ENCODE measurements at places on chromosomes 12 and 14.
A peak's percentile ranks its signal among the peaks of the same experiment; 100 is the strongest.

GRCh38 chr12:123363740-123364531 is 711 bp downstream of the SBNO1 start:
- DNase-seq: peak; percentile 54

- DNase-seq: no peak
These were observed 1.2 kb upstream of the NEMP1 start for GRCh38 chr12:57079821-57080220.

DNA sequence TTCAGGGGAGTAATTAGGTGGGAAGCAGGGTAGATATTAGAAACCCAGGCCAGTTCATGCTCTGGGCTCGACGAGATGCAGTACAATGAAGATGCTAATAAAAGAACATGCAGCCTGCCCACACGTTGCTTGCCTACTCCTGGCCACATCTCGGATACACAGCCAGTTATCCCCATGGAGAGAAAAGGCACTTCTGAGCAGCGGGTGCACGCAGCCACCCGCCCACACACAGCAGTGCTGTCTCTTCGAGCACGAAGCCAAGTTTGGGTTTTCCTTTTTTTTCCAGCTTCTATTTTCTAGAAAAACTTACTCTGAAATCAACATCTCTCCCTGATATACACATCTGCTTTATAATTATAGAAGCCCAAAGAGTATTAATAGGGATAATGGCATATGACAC is 85.7 kb downstream of the CIT start:
- DNase-seq: no peak

- no peak for DNase-seq
These were observed 44.6 kb upstream of the KITLG start for GRCh38 chr12:88624911-88625310.

DNA sequence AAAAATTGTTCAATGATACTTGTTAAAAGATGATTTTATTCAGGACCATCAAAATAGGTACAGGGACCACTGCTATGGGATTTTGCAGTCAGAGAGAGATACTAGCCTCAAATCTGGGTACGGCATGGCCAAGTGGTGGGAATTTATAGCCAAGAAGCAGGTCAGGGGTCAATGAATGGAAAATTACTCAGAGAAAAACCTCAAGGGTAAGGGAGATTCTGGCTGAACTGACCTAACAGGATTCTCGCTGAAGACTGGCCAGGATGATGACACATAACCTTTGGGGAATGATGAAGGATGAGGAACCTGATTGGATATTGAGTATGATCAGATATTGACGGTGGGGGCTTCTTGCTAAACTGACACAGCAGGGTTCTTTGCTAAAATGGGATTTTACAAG is 32.7 kb downstream of the DEPDC4 start:
- DNase-seq: no peak

GRCh38 chr12:87822923-87823322 is 206.3 kb downstream of the C12orf50 start:
- no peak for DNase-seq

DNA sequence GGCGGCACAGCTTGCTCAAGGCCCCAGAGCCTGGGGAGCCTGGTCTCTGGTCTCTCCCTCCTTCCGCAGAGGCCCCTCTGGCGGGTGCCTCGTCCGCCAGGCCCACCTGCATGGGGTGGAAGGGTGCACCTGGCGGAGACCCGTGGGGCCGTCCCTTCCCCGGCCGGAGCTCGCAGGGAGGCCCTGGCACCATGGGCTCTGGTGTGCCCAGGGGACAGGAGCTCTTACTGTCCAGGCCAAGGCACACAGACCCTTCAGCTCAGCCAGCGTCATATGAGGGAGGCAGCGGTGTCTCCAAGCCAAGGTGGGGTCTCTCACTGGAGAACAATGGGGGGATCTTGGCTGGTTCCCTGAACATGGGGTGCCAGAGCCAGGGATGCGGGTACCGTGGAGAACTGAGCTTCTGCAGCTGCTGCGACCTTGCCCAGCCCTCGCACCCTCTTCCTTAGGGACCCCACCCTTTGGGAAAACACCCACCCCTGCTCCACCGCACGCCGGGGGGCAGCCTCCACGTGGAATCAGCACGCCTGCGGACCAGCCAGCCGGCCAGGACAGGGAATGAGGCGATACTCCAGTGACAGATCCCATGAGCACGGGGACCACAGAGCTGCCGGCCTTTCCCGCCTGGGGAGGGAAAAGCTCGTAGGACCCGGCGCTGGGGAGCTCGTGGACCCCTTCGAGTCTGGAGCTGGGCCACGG is 25.7 kb upstream of the GALNT9 start:
- DNase-seq: no peak

DNA sequence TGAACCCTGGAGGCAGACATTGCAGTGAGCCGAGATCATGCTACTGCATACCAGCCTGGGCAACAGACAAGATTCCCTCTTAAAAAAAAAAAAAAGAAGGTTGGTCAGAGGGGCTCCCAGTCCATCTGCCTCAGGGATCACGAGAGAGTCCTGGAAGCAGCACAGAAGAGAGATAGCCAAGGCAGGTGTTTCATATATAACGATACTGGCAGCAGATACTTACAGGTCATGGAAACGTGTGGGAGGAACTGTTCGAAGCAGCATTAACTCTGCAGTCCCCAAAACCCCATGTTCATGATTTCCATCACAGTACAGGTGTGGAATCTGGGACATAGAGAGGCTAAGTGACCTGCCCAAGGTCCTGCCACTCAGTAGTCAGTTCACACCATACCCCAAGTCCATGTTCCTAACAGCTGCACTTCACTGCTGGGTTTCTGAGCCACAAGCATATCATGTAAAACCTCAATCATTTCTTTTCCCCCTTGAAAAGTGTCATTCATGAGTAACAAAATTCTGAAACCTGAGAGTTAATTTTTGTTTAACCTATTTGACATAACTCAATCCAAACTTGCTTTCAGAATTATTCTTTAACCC is 16.7 kb downstream of the CDK2AP1 start:
- DNase-seq: no peak

DNA sequence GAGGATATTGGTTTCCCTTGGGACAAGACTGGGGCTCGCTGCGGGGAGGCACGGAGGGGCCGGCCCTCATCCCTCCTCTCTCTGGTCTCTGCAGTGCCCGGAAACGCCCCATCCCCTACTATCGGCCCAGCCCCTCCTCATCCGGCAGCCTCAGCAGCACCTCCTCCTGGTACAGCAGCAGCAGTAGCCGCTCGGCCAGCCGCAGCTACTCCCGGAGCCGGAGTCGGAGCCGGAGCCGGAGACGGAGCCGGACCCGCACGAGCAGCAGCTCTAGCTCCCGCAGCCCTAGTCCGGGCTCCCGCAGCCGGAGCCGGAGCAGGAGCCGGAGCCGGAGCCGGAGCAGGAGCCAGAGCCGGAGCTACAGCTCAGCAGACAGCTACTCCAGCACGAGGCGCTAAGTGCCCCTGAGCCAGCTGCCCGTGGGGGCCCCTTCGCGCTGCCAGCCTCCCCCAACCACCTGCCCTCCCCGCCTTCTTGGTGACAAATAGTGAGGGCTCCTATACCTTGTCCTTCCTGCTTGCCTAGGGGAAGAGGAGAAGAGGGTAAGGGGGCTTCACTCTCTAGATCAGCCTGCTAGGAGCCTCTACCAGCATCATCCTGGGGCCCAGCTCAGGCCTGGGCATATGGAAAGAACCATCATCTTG is 22.2 kb upstream of the HSPB8 start:
- no peak for DNase-seq

GRCh38 chr12:91687052-91688017 is 458.3 kb downstream of the BTG1 start:
- no peak for DNase-seq

GRCh38 chr14:72523424-72524294 is 370.2 kb downstream of the DPF3 start:
- no peak for DNase-seq

- DNase-seq: no peak
These were observed 1.3 kb downstream of the TAS2R30 start for GRCh38 chr12:11133162-11133561.

GRCh38 chr14:100448376-100448775 is 125.2 kb downstream of the SLC25A47 start:
- no peak for DNase-seq

DNA sequence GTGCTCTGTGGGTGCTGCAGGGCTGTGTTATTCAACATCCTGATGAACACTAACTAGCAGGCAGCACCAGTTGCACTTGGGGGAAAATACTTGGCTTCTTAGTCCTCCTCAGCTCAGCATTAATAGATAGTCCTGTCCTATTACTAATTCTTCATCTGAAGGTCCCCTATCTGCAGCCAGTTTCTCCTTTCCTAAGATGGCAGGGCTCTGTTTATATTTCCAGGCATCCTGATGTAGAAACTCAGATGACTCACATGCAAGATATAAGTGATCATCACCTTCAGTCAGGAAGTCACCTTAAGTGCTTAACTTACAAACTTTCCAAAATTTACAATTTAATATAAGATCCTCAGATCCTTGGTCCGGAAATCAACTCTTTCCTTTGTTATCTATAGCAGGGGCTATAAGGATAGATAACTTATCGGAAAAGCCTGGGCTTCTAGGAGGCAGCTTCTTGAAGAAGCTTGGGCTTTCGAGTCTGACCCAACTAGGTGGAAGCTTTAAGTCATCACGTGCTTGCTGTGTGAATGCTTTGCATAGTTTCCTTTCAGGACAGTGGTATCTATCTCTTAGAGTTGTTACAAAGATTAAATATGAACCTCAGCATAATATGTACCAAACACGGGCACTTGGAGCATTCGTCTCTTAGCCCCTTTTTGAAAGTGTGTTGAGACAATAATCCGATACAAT is 181.0 kb upstream of the GRIP1 start:
- no peak for DNase-seq

GRCh38 chr14:52073251-52073650 is 4.4 kb upstream of the NID2 start:
- DNase-seq: no peak

- no peak for DNase-seq
These were observed 99.9 kb upstream of the MYF6 start for GRCh38 chr12:80607361-80608135.

DNA sequence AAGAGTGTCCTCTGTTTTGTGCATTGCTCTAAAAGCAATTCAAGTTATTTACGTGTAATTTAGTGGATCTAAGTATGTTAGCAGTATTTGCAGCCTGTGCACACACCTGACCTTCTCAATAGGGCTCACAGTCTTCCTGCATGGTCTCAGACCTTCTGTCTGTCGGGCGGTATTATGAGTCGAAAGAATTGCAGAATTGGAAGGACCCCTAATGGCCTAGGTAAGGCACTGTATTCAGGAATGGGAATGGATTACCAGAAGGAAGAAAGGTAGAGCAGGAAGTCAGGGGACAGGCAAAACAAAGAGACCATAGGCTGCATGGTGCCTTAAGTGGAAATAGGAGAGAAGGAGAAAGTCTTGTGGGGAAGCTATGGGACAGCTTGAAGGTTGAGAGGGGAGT is 341.6 kb downstream of the VRK1 start:
- DNase-seq: no peak

- DNase-seq: no peak
These were observed 27.6 kb downstream of the LRCOL1 start for GRCh38 chr12:132582582-132583410.

GRCh38 chr14:70842851-70843462 is 33.6 kb upstream of the MAP3K9 start:
- no peak for DNase-seq

- no peak for DNase-seq
These were observed 21.9 kb downstream of the CLMN start for GRCh38 chr14:95297832-95298231.

- no peak for DNase-seq
These were observed 511.4 kb downstream of the PCNX1 start for GRCh38 chr14:71418532-71419245.

DNA sequence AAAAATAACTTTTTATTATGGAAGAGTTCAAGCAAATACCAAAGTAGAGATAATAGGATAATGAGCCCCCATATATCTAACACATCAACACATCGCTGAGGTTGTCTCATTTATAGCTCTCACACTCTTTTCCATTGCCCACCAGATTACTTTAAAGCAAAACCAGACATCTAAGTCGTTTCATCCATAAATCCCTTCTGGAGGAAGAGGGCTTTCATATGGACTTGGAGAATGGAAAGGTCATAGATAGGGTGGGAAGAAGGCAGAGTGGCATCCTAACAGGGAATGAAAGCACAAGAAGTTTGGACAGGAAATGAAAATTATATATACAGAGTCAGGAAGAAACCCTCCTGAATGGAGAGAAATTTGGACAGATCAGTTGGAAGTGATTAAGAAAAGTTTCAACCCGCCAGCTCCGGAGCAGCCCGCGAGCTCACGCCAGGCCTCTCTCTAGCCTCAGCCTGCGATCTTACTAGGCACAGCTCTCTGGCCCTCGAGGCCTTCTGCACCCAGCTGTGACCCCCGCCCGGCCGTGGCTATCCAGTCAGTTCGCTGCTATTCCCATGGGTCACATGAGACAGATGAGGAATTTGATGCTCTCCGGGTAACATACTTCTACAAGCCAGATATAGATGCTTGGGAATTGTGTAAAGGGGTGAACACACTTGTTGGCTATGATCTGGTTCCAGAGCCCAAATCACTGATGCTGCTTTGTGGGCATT is 48.4 kb upstream of the NID2 start:
- no peak for DNase-seq

DNA sequence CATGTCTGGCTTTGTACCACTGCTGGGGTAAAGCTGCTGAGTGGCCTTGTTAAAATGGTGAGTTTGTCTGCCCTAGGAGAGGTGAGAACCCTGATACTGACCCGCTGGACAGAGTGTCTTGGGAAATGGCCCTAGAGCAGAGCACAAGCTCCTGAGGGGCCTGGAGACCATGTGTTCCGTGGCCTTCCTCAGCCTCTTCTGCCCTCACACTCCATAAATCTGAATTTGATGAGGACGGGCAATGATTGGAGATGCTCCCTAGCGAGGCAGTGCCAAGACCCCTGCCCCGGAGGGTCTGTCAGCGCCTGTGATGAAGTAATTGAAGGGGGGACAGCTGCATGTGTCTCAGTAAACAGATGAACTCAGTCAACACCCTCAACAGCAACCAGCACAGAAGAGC is 54.1 kb downstream of the KCNA5 start:
- DNase-seq: no peak

DNA sequence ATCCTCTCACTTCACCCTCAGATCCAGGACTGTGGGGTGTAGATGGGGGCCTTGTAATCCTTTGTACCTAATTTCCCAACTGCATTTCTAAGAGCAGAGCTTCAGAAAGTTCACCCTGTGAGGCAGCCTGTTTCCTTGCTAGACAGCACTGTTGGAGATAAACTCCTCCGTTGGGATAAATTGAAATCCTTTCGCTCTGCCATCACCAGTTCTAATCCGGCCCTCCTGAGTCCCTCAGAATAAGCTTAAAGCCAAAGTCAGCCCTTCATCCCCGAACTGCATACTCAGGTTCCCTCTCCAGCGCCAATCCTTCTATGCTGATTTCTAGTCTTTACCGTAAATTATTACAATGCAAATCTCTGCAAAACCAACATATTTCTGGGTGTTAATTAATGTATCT is 114.7 kb downstream of the PRMT8 start:
- no peak for DNase-seq

- DNase-seq: no peak
These were observed 305.5 kb upstream of the FKBP4 start for GRCh38 chr12:2489275-2489674.

- DNase-seq: no peak
These were observed 10.1 kb upstream of the SMCO3 start for GRCh38 chr12:14824012-14824634.
